ENCODE measurements at places on chromosomes 7 and 10. TPM values are rescaled to one million over a fixed set of nuclear protein-coding genes. Genes with fewer than 3 reads are reported as not detected.

ECHDC3 gene
- total RNA-seq = 4.5 TPM

TAF5 gene
- 2.9 TPM for total RNA-seq

VGF gene
- not detected for total RNA-seq

PPP1R17 gene
- not detected for total RNA-seq

OPALIN gene
- total RNA-seq = not detected

RSPH10B2 gene
- 0.30 TPM for total RNA-seq

CPN1 gene
- not detected for total RNA-seq

PLEKHS1 gene
- total RNA-seq = not detected

Data from smooth muscle cell of the coronary artery (primary cell).